ENCODE measurements at places on chromosomes 1 and 21.

DNA sequence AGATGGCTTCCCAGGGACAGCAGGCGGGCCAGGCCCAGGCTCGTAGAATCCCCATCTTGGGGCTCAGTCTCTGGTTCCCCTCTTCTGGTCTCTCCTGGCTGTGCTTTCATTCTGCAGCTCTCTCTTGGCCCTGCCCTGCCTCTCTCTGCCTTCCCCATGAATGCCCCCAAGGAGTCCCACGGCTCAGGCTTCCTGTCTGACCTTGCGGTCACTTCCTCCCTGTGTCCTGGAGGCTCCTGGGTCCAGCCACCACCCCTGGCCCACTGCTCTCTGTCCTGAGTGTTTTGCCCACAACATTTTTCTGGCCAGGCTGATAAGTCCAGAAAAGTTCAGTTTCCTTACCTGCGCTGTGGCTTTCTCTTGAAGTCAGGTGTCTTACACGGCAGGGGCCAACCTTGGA lies 29.1 kb downstream of the PIGP start:
- DNase-seq, result no peak

GRCh38 chr1:14815175-14815877 lies 216.8 kb downstream of the KAZN start:
- no peak for DNase-seq

DNA sequence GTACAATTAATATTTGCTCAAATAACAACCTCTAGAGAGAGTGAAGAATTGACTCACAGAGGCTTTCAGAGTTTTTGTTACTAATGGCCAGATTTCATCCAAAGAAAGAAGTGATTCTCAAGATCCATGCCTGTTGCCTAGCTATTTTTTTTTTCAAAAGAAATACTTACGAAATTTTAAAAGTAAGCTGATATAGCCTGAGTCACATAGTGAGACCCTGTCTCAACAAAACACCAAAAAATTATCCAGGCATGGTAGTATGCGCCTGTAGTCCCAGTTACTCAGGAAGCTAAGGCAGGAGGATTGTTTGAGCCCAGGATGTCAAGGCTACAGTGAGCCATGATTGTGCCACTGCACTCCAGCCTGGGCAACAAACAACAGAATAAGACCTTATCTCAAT lies 14.6 kb downstream of the PALMD start:
- DNase-seq, result no peak

DNA sequence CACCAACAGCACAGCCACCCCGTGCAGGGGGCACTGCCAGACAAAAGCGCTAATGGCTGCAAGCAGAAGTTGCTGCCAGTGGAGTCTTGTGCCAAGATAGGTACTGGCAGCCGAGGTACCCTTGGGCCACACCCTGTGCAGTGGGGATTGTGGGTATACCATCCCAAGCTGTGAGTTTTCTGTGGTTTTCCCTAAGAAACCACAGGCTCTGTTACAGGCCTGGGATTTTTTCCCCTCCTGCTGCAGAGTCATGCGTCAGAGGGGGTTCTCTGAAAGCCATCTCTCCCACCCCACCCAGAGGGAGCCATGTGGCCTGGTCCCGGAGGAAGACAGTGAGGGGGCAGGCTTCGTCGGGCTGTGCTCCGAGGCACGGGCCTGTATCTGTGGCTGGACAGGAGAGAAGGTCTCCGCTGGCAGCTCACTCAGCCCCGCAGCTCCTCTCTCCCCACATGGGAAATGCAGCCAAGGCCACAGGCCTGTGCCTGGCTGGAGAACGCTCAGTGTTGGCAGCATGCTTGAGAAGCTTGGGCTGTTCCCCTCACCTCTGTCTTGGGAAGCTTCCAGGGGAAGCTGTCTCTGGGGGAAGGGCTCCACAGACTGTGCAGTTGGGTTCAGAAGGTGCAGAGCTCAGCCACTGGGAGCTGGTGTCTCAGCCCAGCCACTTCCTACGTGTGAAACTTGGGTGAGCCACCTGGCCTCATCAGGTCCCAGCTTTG lies 42.5 kb downstream of the NEK2 start:
- no peak for DNase-seq

GRCh38 chr1:147879911-147880310 lies 22.7 kb upstream of the GJA8 start:
- DNase-seq, result no peak

All from stimulated activated CD4-positive, alpha-beta T cell treated with anti-CD3 and anti-CD28 coated beads, Interleukin-4, amount 100 ng/mL, for 4 hours (primary cell).